Suppressor macrophage treated with lipopolysaccharide for 1 hour (primary cell): ENCODE measurements at places on chromosomes 13 and 19.

DNA sequence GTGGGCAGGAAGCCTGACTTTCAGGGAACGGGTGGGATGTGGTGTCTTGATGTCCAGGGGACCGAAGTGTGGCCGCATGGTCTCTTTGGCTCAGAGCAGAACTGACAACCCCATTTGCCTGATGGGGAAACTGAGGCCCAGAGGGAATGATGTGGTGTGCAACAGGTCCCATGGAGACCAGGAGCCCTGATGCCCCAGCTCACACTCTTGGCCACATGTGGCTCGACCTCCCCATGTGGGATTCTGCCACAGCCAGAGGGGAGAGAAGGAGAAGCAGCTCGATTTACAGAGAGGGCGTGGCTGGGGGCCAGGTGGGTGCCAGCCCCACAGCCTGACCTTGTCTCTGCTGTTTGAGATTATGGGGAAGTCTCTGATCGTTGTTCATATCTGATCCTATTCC, 128.1 kb downstream of the TEX29 start:
- no peak for DNase-seq

DNA sequence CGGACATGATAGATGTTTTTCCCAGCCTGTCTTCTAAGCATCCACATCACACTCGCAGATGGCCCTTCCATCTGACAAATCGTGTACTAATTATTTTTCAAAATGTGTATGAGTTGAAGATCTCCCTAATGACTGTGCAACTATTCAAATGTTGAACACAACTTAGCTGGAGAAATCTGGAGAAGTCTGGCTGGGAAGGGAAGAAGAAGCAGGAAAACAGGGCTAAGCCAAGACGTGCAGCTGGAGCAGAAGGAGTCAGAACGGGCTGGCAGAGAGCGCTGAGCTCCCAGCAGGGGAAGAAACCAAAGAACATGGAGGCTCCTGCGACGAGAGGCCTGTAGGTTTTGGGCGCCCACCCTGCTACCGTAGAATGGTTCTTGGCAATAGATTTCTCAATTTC, 13.2 kb upstream of the LATS2 start:
- DNase-seq: no peak

- DNase-seq: no peak
Observed at GRCh38 chr19:4378886-4379285, 21.5 kb downstream of the SH3GL1 start.

GRCh38 chr13:28538932-28539331, 44.0 kb upstream of the FLT1 start:
- no peak for DNase-seq

DNA sequence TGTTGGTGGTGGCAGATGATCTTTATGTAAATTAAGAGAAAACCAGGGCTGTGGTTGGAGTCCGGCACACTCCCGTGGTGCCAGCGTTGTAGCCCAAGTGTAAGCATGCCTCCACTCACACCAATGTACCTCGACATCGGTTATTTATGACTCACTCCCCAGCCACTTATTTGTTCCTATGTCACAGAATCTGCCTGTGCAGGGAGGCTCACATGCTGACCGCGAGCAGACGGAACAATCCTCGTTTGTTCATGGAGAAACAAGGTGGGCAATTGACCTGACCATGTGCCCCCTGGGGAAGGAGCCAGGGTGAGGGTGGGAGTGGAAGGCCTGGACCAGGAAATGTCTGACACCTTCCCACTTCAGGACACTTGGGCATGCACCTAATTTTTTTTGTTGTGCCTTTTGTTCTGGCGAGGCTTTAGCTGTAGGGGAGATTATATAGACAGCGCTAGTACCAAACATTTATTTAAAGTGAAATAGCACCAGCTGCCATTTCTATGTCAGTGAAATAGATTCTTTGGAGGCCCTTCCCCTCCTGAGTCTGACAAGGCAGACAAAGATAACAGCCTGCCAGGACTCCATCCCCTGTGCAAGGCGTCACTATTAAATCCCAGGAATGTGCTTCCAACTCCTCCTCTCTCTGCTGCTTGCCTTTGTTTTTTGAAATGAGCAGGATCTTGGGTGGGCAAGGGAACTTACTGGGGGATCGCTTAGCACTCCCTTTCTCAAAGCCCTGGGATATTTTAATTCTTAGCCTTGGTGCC, 394.2 kb downstream of the FGF9 start:
- no peak for DNase-seq

- peak; percentile 34 for DNase-seq
Observed at GRCh38 chr13:44808185-44808584, 181.1 kb downstream of the NUFIP1 start.

DNA sequence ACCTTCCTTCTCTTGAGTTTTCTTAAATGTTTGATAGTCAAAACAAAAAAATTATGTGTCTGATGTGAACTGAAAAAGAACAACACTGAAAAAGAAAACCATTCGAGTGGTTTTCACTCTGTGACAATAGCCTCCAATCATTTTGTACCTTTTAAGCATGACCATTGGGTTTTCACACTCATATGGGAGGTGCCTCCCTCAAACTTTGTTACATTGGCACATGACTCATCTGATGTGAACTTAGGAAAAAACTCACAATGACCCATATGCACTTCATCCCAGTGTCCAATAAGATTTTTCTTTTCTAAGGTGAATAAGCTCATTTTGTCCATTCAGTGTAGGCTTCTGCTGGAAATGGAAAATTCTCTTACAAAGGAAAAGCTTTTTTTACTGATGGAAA, 66.6 kb upstream of the XPO4 start:
- DNase-seq: peak; percentile 57

- DNase-seq: no peak
Observed at GRCh38 chr19:33291623-33292534, 10.5 kb downstream of the CEBPA start.

DNA sequence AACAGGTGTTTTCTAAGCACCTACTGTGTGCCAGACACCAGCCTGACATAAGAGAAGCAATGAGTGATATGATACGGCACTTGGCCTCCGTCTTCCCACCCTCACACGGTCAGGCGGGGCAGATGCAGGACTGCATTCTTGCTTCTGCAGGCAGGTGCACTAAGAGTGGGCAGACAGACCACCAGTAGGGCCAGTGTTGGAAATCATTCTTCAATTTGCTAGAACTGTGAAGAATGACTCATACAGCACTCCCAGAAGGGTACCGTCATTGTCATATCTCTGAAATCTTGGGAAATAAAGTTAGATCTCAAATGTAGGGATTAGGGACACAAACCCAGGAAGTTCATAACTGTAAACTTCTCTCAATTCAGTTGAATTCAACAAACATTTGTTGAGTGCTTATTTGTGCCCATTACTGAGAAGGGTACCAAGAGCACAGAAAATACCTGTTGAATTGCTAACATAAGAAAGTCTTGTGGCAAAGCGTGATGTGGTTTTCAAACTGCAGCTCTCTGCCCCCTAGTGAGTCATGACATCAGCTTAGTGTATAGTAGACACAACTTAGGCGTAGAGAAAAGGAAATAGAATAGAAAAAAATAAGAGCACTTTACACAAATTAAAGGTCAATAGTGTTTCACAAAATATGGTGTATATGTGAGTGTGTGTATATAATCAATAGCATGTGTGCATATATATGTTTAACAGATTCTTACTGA, 76.1 kb downstream of the TEX26 start:
- DNase-seq: no peak

- DNase-seq: no peak
Observed at GRCh38 chr13:106139377-106139776, 396.1 kb downstream of the EFNB2 start.

GRCh38 chr19:52296400-52296772, 583 bp upstream of the ZNF480 start:
- DNase-seq: no peak

GRCh38 chr19:42295831-42296525, 6.0 kb upstream of the PRR19 start:
- peak; percentile 75 for DNase-seq

GRCh38 chr13:76489274-76489673, 396.9 kb downstream of the KCTD12 start:
- DNase-seq: peak; percentile 6

DNA sequence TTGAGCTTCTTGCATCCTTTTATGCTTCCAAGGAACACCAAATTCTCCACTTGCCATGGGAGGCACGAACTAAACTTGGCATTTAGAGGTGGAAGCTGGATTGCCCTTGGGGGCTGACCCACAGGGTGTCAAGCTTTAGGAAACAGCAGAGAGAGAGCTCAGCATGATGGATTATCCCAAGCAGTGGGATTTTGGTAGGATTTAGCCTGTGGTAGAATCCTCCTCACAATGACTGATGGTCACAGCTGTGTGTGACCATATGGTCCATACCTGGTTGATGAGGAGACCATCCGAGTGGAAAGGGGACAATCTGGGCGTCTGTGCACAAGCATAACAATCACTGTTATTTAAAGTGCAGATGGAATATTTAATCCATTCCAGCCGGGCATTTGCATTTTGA, 40.1 kb upstream of the PSG9 start:
- no peak for DNase-seq

- DNase-seq: peak; percentile 62
Observed at GRCh38 chr19:10404888-10405820, 1.8 kb upstream of the CDC37 start.

DNA sequence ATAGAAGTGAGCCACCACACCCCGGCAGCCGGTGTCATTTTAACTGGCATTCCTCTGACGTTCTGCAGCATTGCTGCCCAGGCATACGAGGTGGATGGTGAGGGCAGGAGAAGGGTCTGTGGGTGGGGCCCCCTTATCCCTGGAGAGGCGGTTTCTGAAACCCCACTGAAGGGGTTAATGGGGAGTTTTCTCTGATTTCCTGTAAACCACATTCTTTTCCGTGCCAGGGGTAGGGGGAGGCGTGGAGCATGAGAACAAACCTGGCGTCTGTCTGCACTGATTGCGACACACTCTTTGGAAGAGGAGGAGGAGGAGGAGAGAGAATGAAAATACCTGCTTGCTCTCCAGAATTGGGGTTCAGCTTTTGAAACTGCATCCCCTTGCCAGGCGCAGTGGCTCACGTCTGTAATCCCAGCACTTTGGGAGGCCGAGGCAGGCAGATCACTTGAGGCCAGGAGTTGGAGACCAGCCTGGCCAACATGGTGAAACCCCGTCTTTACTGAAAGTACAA, 2.7 kb upstream of the C3 start:
- no peak for DNase-seq

DNA sequence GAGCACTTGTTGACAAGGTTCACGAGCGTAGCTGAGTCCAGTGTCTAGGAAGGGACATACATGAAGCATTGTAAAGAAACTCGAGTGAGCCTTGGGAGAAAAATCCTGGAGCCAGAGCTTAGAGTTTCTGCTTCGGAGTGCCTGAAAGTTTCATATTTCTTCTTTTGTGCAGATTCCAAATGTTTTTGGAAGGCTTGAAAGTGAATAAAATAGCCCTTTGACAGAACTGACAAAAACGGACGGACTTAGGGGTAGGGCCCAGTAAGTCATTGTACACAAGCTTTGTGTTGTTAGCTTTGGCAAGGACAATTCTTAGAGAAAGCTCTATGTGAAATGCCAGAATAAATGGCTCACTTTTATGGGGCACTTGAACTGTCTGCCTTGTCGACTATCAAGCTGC, 2.8 kb downstream of the RNF113B start:
- DNase-seq: no peak

DNA sequence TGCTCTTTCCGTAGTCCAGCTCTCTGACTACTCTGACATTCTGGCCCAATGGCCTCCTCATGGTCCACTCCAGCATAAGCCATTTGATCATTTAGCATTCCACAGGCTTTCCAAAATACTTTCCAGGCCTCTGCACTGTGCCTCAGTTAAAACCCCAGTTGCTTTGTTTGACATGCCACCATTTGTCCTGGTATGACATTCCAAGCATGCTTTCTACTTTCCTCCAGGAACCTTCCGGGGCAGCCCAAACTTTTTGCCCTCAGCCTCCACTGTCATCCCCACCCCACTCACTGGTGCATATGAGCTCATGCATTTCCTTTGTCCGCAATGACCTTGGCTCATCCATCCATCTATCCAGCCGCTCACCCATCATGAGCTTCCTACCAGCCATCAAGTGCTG, 41.8 kb upstream of the WASF3 start:
- DNase-seq: no peak

DNA sequence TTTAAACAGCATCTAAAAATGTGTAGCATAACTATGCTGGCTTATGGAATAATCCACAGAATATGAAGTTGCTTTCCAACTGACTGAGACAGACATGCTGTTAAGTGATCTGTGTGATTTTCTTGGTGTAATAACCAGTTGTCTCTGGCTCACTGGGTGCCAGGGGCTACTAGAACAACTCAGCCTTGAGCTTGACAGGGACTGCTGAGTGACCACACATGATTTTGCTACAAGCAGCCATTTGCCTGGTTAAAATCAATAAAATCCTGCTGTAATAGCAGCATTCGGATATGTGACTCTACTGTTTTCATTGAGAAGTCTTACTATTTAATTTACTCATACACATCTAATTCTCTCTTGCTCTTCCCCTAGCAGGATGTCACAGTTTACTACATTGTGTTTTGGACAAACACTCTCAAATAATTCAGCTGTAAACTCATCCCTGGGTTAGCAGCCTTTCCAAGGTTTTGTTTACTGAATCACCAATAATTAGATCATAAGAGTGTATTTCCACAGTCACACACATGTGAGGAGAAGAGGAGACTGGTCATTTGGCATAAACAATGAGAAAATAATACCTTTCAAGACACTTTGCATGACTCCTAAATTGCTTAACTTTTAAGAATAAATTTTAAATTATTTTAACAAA, 426.2 kb downstream of the PCDH9 start:
- DNase-seq: no peak
